Camera-type eye (tissue), 1 donor: ENCODE measurements at places on chromosomes 2 and 18. TPM values are rescaled to one million over a fixed set of nuclear protein-coding genes. Genes with fewer than 3 reads are reported as not detected.

LIPG gene
- 20.2 TPM for total RNA-seq

GPR35 gene
- total RNA-seq: 1.2 TPM

CRYGC gene
- total RNA-seq: 1,741 TPM

ASIC4 gene
- 28.8 TPM for total RNA-seq

CCDC74B gene
- total RNA-seq: 13.4 TPM

ZNF521 gene
- 99.6 TPM for total RNA-seq

XDH gene
- 0.93 TPM for total RNA-seq

CERKL gene
- 39.1 TPM for total RNA-seq

DNAJC10 gene
- 80.4 TPM for total RNA-seq

NEU4 gene
- total RNA-seq: 0.66 TPM

CIB4 gene
- total RNA-seq: not detected

PSME4 gene
- 69.7 TPM for total RNA-seq
